ENCODE measurements at places on chromosomes 16 and 17.
A peak's percentile ranks its signal among the peaks of the same experiment; 100 is the strongest.

GRCh38 chr17:871751-872519, 89.8 kb downstream of the MRM3 start:
- DNase-seq = no peak

- no peak for DNase-seq
Observed at GRCh38 chr17:36650096-36650775, 48.9 kb downstream of the MRM1 start.

DNA sequence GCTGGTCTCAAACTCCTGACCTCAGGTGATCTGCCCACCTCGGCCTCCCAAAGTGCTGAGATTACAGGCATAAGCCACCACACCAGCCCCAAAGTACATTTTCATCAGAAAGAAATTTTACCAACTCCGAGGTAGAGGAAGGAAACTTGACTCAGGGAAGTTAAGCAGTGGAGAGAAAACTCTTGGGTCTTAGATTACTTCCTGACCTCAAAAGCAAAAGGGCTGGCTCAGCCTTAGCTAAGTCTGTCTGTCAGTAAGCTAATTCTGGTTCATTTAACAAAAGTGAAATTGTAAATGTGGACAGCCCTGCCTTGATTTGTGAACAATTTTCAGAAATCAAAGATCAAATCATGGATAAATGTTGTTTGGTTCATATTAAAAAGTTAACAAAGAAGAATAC, 30.6 kb downstream of the MAP2K6 start:
- no peak for DNase-seq

DNA sequence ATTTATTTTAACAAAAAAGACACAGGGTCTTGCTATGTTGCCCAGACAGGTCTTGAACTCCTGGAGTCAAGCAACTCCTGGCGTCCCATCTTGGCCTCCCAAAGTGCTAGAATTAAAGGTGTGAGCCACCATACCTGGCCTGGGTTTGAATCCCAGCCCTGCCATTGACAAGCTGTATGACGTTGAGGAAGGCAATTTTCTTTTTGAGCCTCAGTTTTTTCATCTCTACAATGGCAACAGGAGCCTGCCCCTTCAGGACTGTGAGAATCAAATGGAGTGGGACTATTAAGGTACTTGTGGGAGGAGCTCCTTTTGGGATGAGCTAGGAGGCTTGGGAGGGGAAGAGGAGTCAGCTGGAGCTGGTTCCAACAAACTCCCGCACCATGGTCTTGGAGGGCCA, 6.2 kb downstream of the RARA start:
- no peak for DNase-seq

- no peak for DNase-seq
Observed at GRCh38 chr17:50412188-50412732, 13.8 kb upstream of the ACSF2 start.

GRCh38 chr17:27489045-27489715, 32.9 kb downstream of the KSR1 start:
- peak; percentile 83 for DNase-seq

DNA sequence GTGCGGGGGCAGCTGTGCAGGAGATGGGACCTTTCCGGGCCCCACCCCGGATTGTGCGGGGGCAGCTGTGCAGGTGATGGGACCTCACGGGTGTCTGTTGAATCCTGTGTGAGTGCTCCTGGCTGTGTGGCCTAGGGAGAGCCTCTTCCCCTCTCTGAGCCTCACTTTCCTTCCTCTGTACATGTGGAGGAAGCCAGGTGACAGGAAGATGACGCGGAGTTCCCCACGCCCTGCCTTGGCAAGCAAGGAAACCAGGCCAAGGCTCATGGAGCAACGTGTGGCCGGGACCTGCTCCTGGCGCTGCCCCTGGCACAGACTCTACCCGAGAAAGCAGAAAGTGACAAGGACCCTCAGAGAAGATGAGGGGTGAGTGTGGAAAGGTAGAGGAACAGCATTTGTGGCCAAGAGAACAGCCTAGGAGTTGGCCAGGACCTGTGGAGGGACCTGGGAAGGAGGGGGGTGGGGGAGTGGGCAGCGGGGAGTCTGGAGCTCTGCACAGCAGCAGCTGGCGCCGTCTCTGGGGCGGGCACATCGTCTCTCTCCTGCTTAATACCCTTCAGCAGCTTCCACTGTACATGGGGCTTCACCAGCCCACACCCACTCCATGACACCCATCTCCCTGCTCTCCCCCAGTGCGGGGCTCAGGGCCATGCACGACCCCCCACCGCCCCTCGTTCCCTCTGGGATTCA, 38.4 kb upstream of the PABPN1L start:
- no peak for DNase-seq

- DNase-seq = no peak
Observed at GRCh38 chr16:8675183-8676159, 1.1 kb downstream of the ABAT start.

- DNase-seq = no peak
Observed at GRCh38 chr16:265002-265529, 10.7 kb downstream of the RGS11 start.

GRCh38 chr17:45127207-45127547, 5.1 kb downstream of the PLCD3 start:
- peak; percentile 31 for DNase-seq

- no peak for DNase-seq
Observed at GRCh38 chr17:72599891-72600290, 479.1 kb downstream of the SOX9 start.

DNA sequence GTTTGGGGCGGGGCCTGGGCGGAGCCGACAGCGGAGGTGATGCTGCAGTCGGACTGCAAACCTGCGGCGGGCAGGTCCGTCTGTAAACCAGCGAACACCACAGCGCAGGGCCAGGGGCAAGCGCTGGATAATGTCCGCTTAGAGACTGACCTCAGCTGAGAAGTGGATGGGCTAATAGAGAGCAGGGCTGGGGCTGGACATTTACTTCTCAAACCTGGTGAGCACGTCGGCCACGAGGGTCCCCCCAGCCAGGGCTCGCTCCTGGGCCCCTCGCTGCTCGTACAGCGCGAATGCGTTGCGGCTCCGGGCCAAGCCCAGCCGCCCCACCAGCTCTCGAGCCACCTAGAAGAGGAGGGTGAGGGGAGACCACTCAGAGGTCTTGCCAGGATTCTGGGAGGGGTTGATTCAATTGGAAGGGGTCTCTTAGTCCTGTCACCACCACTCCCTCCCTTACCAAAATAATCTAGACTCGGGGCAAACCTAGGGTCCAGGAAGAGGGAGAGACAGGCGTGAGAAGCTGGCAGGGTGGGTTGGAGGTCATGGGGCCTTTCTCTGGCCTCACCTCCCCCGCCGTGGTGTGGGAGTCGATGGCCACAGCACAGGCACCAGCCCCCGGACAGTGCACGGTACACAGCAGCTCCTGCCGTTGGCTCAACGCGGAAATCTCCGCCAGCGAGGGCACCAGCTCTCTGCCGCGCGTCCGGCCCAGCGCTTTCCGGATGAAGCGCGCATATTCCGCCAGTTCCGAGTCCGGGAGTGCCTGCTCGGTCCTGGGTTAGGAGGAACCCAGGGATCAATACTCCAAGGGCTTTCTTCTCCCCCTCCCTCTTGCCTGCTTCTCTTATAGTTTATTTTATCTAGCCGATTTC, 5.8 kb downstream of the PLEKHH3 start:
- no peak for DNase-seq

- DNase-seq = no peak
Observed at GRCh38 chr17:65538675-65539529, 22.5 kb downstream of the AXIN2 start.

GRCh38 chr17:16649585-16649984, 4.1 kb downstream of the ZNF624 start:
- no peak for DNase-seq

DNA sequence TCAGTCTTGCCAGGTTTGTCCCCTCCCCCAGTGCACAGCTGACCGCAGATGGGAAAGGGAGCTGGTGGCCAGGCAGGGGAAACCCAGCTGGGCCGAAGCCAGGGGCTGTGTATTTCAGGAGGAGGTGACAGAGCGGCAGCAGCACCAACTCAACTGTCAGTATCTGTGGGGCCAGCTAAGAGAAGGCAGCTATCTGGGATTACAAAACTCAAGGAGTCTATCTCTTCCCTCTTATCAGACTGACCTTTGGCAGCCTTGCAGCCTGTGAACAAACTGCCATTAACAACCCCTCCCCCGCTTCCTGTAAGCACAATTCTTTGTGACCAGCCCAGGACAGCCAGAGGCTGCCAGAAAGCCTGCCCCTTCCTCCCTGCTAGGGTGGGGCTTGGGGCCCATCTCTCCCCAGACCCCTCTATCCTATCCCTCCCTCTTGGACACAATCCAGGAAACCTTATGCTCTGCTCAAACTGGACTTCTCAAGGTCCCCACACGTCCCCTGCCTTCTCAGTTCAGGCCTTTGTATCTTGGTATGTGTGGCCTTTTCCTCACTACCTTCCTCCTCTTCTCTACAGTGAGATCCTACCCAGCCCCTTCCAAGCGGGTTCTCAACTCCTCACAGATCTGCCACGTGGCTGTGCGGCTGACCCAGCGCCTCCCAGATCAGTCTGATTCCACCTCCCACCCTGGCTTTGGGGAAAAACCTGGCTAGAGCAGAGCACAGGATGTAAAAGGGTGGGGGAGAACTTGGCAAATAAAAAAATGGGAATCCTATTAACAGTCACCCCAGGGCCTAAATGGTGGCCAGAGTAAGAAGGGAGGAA, 10.5 kb downstream of the ST3GAL2 start:
- DNase-seq = peak; percentile 96

- DNase-seq = no peak
Observed at GRCh38 chr17:57572600-57572999, 172.5 kb downstream of the CCDC182 start.

GRCh38 chr16:86462334-86463084, 47.8 kb upstream of the FOXF1 start:
- no peak for DNase-seq

DNA sequence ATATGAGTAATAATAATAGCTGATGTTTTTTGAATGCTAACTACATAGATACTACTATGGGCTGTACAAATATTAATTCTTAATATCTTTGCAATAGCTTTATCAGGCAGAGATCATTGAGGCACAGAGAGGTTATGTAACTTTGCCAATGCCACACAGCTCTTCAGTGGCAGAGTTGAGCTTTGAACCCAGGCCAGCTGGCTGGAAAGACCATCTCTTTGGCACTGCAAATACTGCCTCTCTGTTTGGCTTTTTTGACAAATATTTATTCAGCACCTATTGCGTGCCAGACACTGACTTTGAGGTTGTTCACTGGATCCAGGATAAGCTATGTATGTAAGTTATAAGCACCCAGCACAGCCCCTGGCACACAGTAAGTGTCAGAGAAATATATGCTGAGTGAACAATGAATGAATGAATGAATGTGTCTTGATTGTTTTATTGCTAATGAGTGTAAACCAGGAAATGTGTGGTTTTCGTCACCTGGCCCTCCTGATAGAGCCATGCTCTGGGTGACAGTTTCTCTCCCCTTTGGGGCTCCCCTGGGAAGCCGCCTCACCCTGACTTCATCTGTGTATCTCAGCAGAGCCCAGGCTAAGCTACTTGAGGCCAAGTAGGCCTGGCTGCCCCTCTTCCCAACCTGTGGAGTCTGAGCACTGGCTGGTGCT, 2.5 kb downstream of the AQP8 start:
- no peak for DNase-seq

DNA sequence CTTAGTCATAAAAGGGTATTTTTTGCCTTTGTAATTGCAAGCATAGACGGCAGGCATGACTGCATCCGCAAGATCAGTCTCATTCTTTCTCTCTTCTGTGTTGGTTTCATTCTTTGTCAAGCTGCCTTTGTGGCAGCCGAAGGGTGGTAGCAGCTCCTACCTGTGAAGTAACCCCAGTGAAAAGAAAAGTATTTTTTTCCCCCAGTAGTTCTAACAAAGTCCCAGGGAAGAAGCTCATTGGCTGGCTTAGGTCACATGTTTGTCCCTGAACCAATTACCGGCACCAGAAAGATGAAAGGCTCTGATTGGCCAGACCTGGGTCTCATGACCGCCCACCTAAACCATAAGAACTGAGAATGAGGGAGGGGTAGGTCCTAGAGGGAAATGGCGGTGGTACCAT, 110.7 kb downstream of the RAP1GAP2 start:
- DNase-seq = no peak

- DNase-seq = no peak
Observed at GRCh38 chr17:34110315-34110714, 144.8 kb upstream of the CCL2 start.

DNA sequence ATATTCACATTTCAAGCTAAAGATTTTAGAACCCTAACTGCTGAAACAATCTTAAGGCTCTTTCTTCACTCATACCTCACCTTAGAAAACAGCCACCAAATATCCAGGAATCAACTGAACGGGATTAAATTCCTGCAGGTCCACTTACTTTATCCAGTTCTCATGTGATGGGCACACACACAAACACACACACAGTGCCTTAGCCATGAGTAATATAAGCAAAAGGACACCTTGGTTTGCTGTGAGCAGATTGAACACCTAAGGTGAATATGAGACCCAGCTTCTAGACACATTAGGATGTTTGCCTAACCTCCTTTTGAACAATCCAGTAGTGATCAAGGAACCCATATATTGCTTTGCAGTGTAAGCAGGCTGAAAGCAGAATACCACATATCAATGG, 81.5 kb downstream of the TUBD1 start:
- DNase-seq = no peak

- DNase-seq = no peak
Observed at GRCh38 chr16:85103114-85104079, 8.9 kb downstream of the CIBAR2 start.

GRCh38 chr17:44607836-44608690, 48.2 kb upstream of the MEIOC start:
- no peak for DNase-seq

- DNase-seq = no peak
Observed at GRCh38 chr17:82214012-82214628, 1.5 kb upstream of the CCDC57 start.

DNA sequence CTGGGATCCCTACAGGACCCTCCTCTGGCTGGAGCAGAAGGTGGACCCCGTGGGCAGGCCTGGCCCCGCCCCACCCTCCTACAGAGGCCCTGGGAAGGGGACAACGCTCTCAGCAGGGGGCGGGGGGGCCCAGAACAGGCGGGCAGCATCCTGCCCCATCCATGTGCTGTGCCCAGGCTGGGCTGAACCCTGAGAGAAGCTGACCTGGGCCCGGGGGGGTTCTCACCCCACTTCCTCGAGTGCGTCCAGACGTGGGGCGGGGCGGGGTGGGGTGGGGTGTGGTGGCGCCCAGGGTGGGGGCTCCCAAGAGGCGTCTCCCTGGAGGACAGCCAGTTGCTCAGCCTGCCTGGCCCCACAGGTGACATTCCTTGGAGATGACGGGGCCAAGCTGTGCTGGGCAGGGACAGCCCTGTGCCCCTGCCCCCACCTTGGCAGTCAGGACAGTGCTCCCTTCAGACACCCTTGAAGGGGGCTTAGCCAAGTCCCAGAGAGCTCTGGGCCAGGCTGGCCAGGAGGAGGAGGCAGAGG, 390 bp upstream of the UNC13D start:
- no peak for DNase-seq
